Fibroblast of lung (primary cell): ENCODE measurements at places on chromosomes 6 and 20. TPM values are rescaled to one million over a fixed set of nuclear protein-coding genes. Genes with fewer than 3 reads are reported as not detected.

Gene MROH8
- total RNA-seq: 1.2 and 1.3 TPM in 2 replicates

DNA sequence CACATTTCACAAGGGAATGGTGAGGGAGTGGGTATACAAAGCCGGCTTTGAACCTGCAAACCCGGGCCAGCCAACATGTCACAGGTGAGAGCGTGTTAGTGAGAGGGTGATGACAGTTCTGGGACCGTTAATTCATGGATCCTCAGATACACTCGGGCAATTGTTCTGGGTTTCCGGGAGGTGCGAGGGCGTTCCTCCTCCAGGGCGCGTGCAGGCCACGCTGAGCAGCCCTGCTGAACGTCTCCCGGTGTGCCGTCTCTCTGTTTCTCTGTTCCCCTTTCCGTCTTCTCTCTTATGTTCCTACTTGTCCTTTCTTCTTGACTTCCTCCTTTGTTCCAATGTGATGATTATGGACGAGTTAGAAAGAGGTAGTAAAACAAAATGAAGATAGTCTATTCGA, 130.0 kb upstream of the GMDS start:
- no peaks in the 10 kb centered on the region for H3K4me1 ChIP-seq
- H3K27ac ChIP-seq: no peak overlapping the region
- H3K36me3 ChIP-seq: no peaks in the 10 kb centered on the region
- DNase-seq: no peak
- H3K4me3 ChIP-seq: no peak overlapping the region
- no peaks in the 10 kb centered on the region for H3K27me3 ChIP-seq

DNA sequence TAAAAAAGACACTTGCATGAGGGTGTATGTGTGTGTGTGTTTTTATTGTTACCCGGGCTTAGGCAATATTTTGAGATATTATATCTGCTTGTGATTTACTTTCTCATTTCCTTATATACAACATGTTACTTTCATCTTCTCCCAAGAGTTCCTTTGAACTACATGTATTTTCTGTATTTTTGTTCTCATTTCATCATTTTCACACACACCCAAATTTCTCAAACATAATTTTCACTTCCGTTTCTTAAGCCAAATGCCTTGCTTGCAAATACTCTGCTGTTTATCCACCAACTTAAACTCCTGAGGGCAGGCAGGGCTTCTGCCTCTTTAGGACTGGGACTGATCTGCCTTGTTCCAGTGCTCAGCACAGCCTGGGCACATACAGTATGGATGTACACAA, 69.3 kb upstream of the FYN start:
- DNase-seq: no peak
- no peaks in the 10 kb centered on the region for H3K36me3 ChIP-seq
- peaks cover 6% of the 10 kb centered on the region for H3K4me1 ChIP-seq
- H3K4me3 ChIP-seq: no peak overlapping the region
- H3K27ac ChIP-seq: no peak overlapping the region

- peak; percentile 82 for DNase-seq
- no peaks in the 10 kb centered on the region for H3K4me1 ChIP-seq
- H3K27ac ChIP-seq: no peak overlapping the region
- no peaks in the 10 kb centered on the region for H3K36me3 ChIP-seq
These were observed 45.3 kb upstream of the COL21A1 start for GRCh38 chr6:56292505-56293181.

DNA sequence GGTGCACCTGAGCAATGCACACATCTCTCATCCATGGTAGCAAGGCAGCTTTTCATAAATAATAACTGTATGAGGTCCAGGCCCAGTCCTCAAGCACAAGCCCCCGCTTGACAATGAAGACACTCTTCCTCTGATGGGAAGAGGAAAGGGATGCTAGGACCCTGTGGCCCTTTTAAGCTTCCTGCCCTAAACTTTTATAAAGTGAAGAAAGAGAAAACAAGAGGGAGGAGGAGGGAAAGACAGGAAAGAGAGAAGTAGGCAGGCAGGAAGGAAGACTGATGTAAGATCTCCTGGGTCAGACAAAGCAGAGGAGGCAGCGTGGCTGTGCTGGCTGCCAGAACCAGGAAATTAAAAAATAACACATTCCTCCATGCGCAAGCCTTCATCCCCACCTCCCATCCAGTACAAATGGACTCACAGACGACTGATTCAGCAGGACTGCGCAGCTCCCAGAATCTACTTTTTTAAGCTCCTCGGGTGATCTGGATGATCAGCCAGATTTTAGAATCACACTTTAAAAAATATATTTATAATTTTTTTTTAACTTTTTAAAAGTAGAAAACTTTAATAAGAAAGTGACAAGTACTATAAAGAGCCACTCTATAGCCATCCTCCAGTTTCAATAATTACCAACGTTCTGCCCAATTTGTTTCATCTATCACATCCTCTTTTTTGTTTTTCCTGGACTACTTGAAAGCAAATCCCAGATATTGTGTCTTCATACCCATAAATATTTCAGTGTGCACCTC, 16.5 kb downstream of the TNFAIP3 start:
- H3K27ac ChIP-seq: peak overlapping the region; percentile 41
- H3K4me3 ChIP-seq: no peak overlapping the region
- peaks cover 4% of the 10 kb centered on the region for H3K4me1 ChIP-seq
- peaks cover 10% of the 10 kb centered on the region for H3K36me3 ChIP-seq
- no peak for DNase-seq
